ENCODE measurements at places on chromosomes 12 and 14.

GRCh38 chr12:89176676-89177075 is 175.6 kb downstream of the DUSP6 start:
- no peak for DNase-seq

GRCh38 chr14:22887260-22887989 is 4.4 kb downstream of the REM2 start:
- DNase-seq, result peak; percentile 26

DNA sequence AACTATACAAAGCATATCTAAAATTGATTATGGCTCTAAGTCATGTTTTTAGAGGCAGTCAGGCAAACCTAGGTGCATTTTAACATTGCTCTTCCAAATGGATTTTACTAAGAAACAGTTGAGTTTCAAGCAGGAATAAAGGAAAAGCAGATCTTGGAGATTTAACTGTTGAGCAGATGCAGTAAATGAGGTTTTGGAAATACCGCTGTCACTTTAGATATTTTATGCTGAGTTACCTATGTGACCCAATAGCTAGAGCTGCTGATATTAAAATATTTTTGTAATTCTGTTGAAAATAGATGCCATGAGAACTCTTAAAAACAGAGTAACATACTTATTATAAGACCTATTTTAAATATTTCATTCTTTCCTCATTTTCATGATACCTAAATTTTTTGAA is 181.4 kb downstream of the SYT1 start:
- DNase-seq, result no peak

- peak; percentile 12 for DNase-seq
Measured at GRCh38 chr14:33938131-33938949, 12.5 kb downstream of the EGLN3 start.

DNA sequence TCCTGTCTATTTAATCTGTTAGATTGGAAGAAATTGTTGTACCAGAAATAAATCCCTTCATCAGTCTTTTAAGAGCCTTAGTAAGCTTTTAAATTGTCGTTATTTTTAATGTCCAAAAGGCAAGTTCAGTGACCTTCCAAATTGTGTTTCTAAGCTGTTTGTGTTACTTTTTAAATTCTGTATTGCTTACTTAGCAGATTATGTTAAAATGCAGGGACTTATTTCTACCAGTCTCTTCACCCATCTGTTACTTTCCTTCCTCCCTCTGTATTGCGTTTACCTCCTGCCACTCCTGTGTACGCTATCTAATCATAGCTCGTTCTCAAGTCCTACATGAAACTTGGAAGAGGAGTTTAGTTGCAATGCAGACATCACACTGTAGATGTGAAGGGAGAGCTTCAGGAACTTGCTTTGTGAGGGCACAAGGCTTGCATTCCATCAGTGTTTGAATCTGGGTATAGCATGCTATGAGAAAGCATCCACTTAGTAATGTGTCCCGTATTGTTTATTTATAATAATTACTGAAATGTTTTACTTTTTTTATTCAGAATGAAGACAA is 406.5 kb upstream of the RGS6 start:
- DNase-seq, result no peak

DNA sequence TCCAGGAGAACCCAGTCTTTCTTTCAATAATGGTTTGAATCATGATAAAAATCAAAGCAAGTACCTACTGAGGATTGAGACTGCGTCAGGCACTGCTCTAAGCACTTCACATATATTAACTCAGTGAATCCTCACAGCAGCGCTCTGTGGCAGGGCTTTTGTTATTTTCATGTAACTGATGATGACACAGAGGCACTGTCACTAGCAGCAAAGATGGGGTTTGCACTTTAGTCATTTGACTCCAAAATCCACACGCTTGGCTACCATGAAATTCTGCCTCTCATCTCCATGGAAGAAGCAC is 98.8 kb upstream of the GSC start:
- no peak for DNase-seq

DNA sequence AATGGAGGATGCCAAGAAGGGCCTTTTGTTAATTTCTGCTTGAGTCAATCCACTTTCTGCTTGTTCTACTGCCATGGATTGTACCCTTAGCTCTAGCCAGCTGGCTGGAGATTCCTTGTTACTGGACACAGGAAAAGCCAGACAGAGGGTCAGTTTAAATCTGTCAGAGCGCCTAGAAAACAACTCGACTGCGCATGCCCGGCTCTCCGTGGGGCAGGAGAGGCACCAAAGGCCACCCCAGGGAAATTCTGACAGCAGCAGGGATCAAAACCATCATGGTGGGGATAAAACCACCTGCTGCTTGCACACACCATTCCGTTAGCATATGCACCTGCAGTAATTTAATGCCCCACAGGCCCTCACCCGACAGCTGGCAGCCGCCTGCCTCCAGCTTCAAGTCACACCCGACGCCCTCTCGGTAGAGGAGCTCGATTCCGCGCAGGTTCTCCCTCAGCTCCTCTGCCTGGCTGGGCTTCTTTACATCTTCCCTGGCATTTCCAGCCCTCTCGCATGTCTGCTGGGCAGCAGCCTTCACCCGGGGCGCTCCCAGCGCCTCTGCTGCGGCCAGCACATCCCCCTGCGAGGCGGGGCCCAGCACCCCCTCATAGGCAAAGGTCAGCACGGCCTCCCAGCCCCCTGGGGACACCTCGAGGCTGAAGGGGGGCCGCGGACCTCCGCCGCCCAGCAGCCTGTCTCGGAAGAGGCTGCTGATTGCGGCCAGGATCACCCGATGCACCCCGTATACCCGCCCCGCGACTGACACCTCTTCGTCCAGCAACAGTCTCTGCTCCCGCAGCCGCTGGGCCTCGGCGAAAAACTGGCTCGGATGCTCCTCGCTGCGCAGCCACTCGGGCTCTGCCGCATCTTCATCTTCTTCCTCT is 1.0 kb downstream of the KLHL33 start:
- DNase-seq, result no peak

GRCh38 chr12:40010899-40011774 is 94.7 kb downstream of the SLC2A13 start:
- peak; percentile 18 for DNase-seq

- no peak for DNase-seq
Measured at GRCh38 chr14:104843006-104843405, 22.1 kb upstream of the CEP170B start.

DNA sequence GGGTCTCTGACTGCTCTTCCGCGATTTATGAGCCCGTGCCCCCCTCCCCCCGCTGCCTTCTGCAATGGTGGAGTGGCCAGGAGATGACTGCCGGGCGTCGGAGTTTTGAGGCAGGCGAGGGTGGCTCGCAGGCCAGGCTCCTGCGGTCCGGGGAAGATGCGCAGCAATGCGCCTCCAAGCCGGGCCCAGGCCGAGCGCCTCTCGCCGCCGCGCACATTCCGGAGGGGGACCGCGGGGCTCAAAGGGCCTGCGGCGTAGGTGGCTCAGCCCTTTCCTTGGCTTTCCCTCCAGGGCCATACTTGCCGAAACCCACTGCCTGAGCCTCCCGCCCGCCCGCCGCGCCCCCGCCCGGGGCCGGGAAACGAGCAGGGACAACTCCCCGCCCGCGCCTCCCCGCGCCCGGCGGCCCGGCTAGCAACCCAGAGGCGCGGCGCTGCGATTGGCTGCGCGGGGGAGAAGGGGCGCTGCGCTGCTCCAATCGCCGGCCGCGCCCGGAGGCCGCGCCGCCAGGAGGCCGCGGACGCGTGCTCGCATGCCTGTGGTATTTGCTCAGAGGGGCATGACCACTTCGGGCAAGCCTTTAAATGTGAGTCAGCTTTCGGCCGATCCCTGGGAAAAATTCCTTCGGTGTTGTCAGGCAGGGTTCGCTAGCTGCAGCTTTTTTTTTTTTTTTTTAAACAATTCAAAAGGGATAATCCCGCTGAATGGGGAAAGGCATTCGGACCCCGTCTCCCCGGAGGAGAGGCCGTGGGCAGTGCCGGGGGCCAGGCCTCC is 157.9 kb upstream of the PARP11 start:
- DNase-seq, result peak; percentile 98

DNA sequence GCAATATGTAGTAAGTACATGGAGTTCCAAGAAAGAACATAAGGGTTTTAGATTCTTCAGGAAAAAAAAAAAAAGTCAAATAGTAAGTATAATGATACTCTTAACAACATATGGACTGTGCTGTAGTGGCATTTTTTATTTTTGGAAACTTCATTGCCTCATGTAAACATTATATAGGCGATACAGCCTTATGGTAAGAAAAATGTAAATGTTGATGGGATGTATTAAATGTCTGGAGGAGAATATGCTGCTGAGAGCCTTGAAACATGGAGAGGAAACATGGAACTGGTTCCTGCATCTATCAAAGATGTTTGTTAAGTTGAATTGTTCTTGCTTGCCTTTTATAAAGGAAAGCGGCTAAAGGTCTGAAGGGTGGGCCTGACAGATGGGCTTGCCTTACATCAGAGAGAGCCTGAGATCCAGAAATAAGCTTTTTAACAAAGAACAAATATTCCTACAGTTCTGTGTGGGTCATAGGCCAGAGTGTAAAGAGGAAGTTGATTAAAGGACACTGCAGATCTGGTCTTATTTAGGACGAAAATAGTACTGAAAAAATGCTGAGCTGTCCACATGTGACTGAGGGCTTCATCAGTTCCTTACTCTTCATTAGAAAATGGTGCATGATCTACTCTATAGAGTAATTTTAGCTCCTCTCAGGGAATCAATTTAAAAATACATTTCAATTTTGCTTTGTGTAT is 448.1 kb upstream of the DCN start:
- DNase-seq, result no peak
